ENCODE measurements at places on chromosomes 6 and 20.

GRCh38 chr20:1671891-1672669 is 14.5 kb upstream of the SIRPG start:
- DNase-seq: no peak

- no peak for DNase-seq
Measured at GRCh38 chr6:105069821-105070445, 109.9 kb downstream of the POPDC3 start.

GRCh38 chr20:39660226-39660625 is 698.1 kb downstream of the DHX35 start:
- DNase-seq: peak; percentile 18

DNA sequence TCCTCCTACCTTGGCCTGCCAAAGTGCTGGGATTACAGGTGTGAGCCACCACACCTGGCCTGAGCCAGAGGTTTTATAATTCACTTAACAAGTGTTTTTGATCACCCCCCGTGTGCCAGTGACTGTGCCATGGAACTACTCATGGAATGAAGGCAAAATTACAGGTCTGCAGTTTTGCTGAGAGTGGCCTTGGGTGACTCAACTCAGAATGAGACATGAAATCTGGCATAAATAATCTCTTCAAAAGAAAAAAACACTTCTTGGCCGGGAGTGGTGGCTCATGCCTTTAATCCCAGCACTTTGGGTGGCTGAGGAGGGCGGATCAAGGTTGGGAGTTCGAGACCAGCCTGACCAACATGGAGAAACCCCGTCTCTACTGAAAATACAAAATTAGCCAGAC is 166.9 kb upstream of the SALL4 start:
- DNase-seq: no peak

DNA sequence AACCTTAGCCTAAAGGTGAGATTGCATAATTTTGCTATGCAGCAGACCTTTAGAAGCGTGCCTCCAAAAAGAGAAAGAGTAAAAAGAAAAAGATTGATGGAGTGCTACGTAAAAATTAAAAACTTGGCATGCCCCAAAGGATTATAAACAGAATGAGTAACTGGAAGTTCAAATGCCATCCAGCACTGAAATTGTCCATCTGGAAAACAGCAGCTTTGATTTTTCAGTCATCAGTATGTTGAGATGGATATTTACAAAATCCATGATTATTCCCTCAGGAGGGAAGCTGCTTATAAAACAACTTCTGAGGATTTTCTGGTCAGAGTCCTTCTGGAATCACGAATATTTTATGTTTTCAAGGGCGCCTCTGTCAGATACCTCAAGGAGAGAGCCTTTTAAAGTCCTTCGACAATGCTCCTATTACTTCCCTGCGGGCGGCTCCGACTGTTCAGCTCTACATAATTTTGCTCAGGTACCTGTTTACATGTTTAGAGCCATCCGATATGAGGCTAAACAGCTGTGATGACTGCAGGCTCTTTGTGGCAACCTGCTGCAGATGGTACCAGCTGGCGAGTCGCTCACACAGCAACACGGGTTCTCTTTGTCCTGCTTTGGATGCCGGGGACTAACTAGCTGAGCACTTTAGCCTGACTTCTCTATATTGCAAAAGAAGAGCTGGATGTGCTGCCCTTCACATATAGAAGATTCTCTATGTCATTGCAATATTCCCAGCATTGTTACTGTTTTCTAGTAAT is 83.3 kb downstream of the RCAN2 start:
- DNase-seq: no peak

DNA sequence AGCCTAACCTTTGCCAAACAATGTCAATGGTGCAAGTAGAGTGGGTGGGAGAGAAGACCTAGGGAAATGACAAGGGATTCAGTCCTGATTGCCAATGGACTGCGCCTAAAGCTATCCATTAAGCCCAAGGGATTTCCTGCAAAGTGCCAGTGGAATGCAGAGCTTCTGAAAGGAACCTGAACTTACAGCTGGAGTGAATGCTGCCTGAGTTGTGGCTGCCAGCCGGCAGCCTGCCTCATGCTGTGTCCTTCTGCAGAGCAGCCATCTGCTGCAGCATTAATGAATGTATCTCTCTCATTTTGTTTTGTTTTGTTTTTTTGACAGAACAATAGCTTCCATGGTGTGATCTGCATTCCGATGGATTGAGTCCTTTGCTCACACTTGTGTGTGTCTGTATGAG is 44.7 kb downstream of the SLC35F1 start:
- no peak for DNase-seq

Data from fibroblast of skin of left quadriceps (primary cell).